ENCODE measurements at places on chromosomes 1 and 21.

DNA sequence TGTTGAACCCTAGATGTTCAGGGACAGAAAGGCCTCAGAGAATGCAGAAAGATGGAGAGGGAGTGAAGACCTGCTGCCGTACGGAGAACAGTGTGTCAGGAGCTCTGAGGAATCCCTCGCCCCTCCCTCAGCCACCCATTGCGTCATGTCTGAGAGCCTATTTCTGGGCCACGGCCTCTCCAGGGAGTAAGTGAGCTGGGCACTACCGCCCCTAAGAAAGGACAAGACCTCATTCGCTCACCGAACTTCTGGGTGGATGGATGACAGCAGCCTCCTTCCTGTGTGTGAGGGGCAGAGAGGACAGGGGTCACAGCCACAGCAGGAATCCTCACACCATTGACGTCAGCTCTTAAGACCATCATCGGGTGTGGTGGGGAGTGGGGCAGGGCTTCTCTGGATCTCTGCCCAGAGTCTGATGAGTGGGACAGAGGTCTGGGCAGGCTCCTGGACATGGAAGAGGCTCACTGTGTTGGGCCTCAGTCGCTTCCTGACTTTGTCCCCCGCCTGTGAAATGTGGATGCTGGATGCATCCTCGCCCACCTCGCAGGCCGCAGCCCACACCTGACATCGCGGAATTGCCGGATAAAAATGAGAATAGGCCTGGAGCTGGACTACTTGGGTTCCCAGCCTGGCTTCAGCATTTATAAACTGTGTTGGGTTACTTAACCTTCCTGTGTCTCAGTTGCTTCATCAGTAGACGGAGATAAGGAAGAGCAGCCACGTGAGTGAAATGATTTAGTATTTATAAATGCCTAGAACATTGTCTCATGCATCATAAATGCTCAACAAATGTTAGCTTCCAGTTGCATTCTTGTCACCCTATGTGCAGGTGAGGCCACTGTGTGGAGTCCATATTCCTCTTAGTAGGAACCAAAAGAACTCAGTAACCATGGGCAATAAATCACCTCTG, 238.6 kb downstream of the TRABD2B start:
- DNase-seq, result no peak

GRCh38 chr1:220007438-220007837, 38.9 kb downstream of the EPRS1 start:
- DNase-seq, result no peak

DNA sequence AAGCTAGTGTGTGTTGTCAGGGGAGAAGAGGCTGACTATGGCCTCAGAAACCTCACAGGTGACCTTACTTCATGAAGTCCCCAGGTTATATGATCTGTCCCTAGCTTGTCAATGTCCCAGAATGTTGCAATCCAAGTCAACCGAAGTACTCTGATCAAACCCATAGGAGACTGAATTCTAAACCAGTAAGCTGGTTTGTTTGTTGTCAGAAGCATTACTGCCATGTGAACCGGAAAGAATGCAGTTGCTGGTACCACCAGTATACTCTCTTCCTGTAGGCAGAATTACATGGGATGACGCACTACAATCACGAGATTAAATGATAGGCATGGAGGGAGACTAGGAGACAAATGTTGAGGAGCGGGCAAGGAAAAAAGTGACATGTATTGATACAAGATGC, 26.1 kb upstream of the MAN1A2 start:
- DNase-seq, result no peak

DNA sequence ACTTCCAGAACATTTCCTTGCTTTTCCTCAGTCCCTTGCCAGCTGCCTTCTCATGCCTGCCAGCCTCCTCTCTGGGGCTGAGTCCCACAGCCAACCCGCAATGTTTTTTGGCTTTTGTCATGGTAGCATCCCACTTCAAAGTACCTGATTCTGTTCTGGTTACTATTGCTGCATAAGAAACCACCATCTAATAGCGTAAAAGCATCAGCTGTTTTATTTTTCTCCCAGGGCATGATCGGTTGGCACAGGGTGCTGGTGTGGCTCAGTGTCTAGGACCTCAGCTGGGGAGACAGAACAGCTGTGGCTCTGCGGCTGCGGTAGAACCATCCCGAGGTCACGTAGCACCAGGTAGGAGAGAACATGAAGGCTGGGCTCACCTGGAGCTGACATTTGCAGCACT, 8.9 kb upstream of the PRMT2 start:
- no peak for DNase-seq

DNA sequence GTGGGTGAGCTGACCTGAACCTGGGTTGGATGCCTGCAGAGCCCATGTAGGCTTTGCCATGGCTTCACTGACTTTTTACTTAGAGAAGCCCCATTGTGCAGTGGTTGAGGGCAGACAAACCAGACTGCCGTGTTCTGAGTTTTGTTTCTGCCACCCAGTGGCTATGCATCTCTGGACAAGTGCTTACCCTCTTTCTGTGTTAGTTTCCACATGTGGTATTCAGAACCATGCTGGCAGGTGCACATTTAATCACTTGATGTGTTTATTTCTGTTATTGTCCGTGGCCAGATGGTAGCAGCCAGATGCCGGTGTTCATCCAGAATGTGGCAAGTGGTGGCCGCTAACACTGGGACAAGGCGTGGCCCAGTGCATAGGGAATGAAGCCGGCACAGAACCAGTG, 10.3 kb upstream of the PTPN7 start:
- no peak for DNase-seq

DNA sequence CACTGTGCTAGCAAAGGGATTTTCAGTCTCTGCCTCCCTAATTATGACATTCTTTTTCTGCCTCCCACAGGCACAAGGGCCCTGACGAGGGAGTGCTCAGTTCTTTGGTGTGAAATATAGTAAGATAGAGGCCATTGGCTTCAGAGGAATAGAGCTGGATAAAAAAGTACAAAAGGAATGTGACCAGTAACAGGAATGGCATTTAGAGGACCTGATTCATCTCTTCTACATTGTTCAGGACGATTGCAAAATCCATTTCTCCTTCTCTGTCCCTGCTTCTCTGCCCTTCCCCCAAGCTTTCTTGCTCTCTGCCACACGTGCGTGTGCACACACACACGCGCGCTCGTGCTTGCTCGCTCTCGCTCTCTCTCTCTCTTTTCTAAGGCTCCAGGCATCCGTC, 668.2 kb downstream of the KIF26B start:
- DNase-seq, result no peak

Data from activated CD4-positive, alpha-beta T cell treated with anti-CD3 and anti-CD28 coated beads, Interleukin-2, Interleukin-4, amounts not matched to agents 100 ng/mL and 50 ng/mL, durations not matched to agents 16 hours and 8 hours (primary cell).